SK-N-DZ (cell line): ENCODE measurements at places on chromosomes 4 and X.

GRCh38 chr4:2847302-2847871 lies 3.7 kb downstream of the ADD1 start:
- no peak for DNase-seq

DNA sequence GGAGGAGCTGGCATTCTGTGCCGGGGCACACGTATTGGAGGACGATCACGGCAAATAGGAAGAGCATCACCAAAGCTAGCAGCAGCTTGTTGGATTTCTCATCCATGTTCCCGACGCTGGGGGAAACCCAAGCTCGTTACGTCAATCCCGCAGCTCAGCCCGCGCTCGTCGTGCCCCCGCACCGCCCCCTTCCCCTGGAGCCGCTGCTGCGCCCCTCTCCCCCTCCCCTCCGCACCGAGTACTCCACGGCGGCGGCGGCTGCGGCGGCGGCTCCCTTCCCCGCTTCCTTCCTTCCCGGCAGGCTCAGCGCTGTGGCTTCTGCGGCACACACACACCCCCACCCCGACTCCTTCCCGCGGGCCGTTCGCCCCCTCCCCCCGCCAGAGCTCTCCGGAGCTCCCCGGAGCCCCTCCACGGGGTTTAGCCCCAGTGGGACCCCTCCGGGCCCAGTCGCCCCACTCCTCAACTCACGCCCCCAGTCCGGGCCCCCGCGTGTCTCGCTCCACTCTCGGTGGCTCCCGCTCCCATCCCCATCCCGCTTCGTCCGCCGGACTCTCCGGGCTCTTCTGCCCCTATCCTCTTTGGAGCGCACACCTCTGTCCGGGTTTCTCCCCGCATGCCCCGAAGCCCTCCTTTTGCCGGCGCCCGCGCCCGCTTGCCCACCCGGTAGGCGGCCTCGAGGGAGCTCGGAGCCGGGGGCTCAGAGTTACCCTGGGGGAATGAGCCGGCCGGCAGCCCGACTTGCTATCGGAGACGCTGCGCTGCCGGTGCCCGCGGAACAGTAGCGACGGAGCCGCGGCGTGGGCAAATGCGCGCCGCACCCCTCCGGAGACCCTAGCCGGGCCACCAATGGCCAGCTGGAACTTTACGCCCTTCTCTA lies 978 bp downstream of the HS6ST2 start:
- no peak for DNase-seq

DNA sequence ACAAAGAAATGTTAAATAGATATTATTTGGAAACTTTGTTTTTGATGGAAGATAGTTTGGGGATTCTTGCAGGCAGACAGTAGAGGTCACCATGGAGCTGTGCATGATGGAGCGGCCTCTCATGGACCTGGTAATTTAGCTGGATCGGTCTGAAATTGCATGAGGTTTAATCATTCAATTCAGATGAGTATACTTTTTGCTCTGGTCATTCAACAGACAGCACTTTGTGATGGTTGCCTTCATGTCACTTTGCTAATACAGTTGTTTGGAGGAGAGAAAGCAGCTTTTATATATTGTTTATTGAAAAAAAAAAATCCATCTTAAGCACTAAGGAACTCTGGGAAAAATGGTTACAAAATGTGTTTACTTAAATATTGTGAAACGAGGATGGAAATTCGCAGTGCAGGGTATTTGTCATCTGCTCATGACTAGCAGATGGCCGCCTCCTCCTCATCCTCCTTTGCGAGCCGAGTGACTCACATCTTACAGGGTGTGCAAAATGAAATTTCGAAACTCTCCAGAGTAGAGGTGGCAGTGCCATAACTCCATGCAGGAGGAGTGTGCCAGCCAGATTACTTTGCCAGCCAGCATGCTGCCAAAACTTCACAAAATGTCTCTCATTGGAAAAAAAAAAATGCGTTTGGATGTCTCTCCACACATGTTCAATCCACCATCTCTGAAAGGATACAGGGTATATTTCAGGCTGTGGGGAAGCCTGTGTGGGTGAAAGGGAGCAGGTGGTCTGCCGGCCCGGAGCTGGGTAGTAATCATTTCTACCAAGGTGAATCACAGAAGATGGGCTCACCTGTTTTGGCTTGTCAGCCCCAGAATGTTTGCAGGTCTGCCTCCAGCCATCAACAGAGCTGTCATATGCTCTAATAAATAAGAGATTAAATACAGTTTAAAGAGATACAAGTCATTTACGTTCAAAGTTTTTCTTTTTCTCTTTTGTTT lies 314.9 kb upstream of the DIPK2B start:
- DNase-seq, result no peak

- no peak for DNase-seq
These were observed 1.6 kb downstream of the WFS1 start for GRCh38 chr4:6271206-6271605.

DNA sequence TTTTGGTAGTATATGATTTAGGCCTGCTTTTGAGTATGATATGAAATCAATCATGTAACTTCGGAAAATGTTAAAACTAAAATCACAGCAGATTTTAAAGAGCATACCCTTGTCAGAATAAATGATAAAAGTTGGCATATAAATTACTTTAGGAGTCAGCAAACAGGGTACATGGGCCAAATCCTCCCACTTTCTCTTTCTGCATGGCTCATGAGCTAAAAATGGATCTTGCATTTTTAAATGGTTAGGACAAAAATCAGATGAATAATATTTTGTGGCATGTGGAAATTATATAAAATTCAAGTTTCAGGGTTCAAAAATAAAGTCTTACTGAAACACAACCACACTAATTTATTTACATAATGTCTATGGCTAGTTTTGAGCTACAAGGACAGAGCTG lies 214.9 kb downstream of the GASK1B start:
- DNase-seq, result no peak

GRCh38 chrX:79573760-79574159 lies 206.6 kb upstream of the ITM2A start:
- no peak for DNase-seq

- no peak for DNase-seq
These were observed 47.6 kb upstream of the DRP2 start for GRCh38 chrX:101171883-101172400.

DNA sequence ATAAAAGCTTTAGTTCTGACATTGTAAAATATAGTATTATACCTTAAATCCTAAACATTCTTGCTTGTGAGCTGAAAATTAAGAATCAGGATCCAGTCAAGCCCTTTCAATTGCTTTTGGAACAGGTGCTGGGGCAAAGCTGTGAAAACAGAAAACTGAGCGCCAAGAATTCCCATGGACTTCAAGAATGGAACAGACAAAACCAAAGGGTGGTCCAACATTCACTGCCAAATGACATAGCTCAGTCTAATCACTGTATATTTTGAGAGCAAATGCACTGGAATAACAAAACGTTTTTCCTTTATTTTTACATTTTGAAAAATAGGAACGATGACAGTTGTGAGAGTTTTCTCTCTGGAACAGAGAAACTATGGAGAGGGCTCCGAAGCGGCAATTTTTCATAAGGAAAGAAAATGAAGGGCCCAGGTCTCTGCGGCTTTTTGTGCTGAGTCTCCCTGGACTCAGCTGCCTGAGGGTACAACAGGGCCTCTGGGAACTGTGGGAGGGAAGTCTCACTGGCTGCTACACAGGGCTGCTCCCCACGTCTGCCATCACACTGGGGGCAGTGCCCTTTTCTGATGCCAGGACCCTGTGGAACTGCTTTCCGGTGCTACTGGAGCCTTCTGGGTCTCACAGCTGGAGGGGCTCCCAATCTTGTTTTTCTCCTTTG lies 56.0 kb upstream of the BMPR1B start:
- no peak for DNase-seq
